ENCODE measurements at places on chromosomes 4 and X. TPM values are rescaled to one million over a fixed set of nuclear protein-coding genes. Genes with fewer than 3 reads are reported as not detected.

GRCh38 chr4:2827874-2828751, 15.5 kb upstream of the ADD1 start:
- no peak overlapping the region for H3K4me3 ChIP-seq
- no peaks in the 10 kb centered on the region for H3K27me3 ChIP-seq
- no peaks in the 10 kb centered on the region for H3K4me1 ChIP-seq
- peaks cover 33% of the 10 kb centered on the region for H3K36me3 ChIP-seq
- no peak overlapping the region for H3K27ac ChIP-seq

GRCh38 chr4:76610751-76611547, 175.9 kb downstream of the SHROOM3 start:
- no peak overlapping the region for H3K27ac ChIP-seq
- H3K4me3 ChIP-seq = no peak overlapping the region
- DNase-seq = no peak
- no peaks in the 10 kb centered on the region for H3K4me1 ChIP-seq

DNA sequence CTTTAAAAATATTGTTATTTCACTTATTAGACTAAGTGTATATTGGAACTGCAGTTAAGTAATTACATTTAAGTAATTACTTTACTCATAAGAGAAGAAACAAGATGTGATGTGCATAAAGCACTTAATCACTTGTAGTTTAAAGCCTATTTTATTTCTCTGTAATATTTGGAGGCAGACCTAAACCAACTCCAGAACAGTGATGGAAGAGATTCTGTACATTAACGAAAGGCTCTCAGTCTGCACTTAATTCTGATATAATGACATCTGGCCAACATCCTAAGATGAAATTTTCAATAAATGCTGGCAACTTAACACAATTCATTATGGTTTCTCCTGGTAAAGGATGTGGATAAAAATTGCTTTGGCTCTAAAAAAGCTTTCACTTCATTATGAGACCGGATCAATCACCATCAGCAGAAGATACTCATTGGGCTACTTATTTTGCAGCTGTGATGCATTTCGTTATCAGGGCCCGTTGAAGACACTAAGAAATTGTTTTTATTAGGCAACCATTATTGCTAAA, 342.6 kb downstream of the C4orf33 start:
- no peak overlapping the region for H3K4me3 ChIP-seq
- no peak overlapping the region for H3K27ac ChIP-seq
- DNase-seq = no peak
- no peaks in the 10 kb centered on the region for H3K4me1 ChIP-seq

DNA sequence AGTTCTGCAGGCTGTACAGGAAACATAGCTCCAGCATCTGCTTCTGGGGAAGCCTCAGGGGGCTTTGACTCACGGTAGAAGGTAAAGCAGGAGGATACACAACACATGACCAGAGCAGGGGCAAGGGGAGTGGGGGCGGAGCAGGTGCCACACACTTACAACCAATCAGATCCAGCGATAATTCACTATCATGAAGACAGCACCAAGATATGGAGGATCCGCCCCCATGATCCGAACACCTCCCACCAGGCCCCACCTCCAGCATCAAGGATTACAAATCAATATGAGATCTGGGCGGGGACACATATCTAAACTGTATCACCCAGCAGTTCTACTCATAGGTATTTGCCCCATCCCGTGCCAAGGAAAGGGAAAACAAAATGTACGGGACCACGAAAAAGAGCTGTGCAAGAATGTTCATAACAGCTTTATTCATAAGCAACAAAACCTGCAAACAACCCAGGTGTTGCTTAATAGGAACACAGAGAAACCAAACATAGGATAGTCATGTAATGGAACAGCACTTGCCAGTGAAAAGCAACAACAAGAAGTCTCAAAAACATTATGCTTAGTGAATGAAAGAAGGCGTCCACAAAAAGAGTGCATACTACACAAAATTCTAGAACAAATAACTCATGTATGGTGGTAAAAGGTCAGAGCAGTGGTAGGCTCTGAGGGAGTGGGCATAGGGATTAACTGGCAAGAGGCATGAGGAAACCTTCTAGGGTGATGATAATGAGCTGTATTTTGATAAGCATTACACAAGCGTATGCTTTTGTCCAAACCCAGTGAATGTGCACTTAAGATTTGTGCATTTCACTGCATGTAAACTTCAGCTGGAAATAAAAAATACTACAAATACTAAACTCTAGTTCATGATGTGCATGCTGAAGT, 130.9 kb upstream of the FAM9B start:
- H3K36me3 ChIP-seq = peaks cover 4% of the 10 kb centered on the region
- no peak for DNase-seq
- peak overlapping the region; percentile 84 for H3K27ac ChIP-seq
- H3K4me1 ChIP-seq = peaks cover 25% of the 10 kb centered on the region
- H3K27me3 ChIP-seq = no peaks in the 10 kb centered on the region

GRCh38 chr4:144582975-144583374, 63.0 kb upstream of the HHIP start:
- no peak for DNase-seq
- no peak overlapping the region for H3K4me3 ChIP-seq
- no peaks in the 10 kb centered on the region for H3K4me1 ChIP-seq

- no peaks in the 10 kb centered on the region for H3K27me3 ChIP-seq
- DNase-seq = no peak
- H3K4me3 ChIP-seq = peak overlapping the region; percentile 84
- H3K36me3 ChIP-seq = peaks cover 4% of the 10 kb centered on the region
- H3K4me1 ChIP-seq = peaks cover 89% of the 10 kb centered on the region
These were observed 5.7 kb upstream of the RHOH start for GRCh38 chr4:40190880-40191815.

- H3K27ac ChIP-seq = no peak overlapping the region
- no peak for DNase-seq
- no peak overlapping the region for H3K4me3 ChIP-seq
- H3K4me1 ChIP-seq = peaks cover 29% of the 10 kb centered on the region
- H3K36me3 ChIP-seq = peaks cover 7% of the 10 kb centered on the region
- no peaks in the 10 kb centered on the region for H3K27me3 ChIP-seq
These were observed 1.1 kb upstream of the FMR1 start for GRCh38 chrX:147910607-147911006.

GRCh38 chr4:52052475-52052780, 1.3 kb downstream of the SPATA18 start:
- no peak overlapping the region for H3K27ac ChIP-seq
- H3K27me3 ChIP-seq = peaks cover 69% of the 10 kb centered on the region
- H3K4me3 ChIP-seq = no peak overlapping the region

- no peak for DNase-seq
- H3K27ac ChIP-seq = no peak overlapping the region
- H3K4me1 ChIP-seq = peaks cover 61% of the 10 kb centered on the region
These were observed 10.8 kb downstream of the DAPP1 start for GRCh38 chr4:99827454-99827853.

- peaks cover 23% of the 10 kb centered on the region for H3K4me1 ChIP-seq
- H3K27ac ChIP-seq = no peak overlapping the region
- no peak overlapping the region for H3K4me3 ChIP-seq
- no peaks in the 10 kb centered on the region for H3K36me3 ChIP-seq
- peak; percentile 26 for DNase-seq
These were observed 607 bp upstream of the SCOC start for GRCh38 chr4:140372751-140373327.

XKRX gene
- total RNA-seq = 0.39 TPM

GPRASP1 gene
- 0.44 TPM for total RNA-seq

SMARCA1 gene
- total RNA-seq = not detected

CSN1S1 gene
- total RNA-seq = not detected
